ENCODE measurements at places on chromosomes 5 and 9.

- DNase-seq, result no peak
Observed at GRCh38 chr5:76733049-76733417, 17.1 kb downstream of the F2R start.

DNA sequence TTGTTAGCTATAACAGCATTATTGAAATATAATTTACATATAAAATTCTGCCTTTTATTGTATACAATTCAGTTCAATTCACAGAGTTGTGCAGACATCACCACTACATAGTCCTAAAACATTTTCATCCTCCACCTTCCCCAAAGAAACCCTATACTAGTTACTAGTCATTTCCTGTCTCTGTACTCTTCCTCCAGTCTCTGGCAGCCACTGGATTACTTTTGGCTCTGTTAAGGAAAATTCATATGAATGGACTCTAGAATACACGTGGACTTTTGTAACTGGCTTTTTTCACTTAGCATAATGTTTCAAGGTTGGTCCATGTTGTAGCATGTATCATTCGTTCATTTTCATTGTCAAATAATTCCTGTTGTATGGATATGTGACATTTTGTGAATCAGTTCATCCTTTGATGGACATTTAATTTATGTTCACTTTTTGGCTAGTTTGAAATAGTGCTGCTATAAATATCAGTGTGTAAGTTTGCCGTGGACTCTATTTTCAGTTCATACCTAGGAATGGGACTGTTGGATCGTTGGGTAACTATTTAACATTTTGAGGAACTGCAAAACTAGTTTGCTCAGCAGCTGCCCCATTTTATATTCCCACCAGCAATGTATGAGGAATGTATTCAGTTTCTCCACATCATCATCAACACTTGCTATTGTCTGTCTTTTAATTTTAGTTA lies 9.7 kb downstream of the ICE1 start:
- no peak for DNase-seq

DNA sequence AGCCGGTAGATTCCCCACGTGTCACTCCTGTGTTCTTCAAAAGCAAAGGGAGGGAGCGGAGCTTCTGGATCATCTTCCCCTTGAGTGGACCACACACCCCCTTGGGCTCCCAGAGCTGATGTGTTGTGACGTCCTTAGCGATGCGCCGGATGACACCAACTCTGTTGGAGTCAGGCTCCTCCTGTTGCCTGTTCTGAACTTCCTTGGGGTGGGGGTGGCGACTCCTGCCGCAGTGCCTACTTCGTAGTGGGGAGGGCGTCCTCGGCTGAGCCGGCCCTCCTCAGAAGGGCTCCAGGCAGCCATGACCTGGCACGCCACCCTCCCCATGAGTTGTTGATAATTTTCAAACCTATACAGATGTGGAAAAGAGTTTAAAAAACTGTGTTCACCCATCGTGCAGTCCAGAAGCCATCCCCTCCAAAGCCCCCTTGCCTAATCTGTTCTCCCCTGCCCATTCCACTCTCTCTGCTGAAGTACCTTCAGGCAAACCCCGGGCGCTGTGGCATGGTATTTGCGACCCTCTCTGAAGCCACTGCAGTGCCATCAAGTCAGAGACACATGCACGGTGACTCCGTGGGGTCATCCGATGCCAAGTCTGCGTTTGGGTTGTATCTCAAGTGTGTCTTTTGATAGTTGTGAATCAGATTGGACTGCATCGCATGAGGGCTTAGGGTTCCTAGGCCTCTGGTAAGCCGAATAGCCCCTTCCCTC lies 16.7 kb downstream of the EXOC3 start:
- DNase-seq, result no peak

- DNase-seq, result no peak
Observed at GRCh38 chr9:108978205-108978604, 35.1 kb downstream of the CTNNAL1 start.

- no peak for DNase-seq
Observed at GRCh38 chr5:35457912-35458823, 159.5 kb upstream of the SPEF2 start.

DNA sequence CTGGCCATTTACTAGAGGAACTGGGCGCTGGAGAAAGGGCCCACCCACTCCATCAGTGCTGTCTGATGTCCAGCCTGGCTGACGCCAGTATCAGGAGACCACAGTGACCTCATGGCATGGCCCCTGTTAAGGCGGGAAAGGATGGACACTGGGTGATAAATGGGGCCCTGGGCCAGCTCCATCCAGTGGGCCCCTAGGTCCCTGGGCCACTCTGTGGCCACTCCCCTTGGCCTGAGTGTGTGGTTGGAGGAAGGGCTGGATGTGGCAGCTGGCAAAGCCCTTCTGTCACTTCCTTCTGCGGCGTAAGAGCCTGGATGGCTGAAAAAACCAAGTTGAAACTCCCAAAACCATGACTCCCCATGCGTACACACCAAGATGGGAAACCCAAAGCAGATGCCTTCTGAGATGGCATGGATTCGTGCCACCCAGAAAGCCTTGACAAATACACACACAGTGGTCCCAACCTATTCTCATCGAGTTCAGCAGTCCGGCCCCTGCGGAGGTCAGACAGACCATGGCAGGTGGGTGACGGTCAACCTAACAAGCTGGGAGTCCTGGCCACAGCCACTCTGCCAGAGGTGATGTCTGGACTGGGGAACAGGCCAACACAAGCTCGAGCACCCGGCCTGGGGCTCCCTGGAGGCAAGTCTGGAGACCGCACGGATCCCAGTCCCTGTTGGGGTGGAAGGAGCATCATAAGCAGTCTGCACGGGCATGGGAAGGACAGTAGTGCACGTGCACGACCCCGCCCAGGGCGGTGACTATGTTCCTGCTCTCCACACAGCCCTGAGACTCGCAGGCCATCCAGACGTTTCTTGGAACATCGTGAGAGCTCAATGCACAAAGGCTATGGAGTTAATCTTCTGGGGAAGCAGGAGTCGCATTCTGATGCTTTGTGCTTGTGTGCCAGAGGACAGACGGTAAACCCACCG lies 45.2 kb upstream of the NOTCH1 start:
- DNase-seq, result no peak

DNA sequence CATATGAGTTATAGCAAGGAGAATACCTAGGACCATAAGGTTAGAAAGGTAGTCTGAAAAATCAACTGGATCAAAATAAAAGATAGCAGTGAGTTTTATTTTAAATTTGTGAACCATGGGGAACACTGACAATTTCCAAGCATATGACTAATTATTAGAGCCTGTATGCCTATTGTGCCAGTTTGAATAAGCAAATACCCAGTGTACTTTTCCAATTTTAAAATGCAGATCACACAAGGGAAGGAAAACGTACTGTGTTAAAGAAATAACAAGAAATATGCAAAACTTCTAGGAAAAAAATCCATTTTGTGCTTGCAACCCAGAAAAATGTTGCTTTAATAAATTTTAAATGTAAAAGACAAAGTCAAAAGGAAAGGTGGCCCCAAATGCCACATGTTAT lies 257.4 kb downstream of the BNC2 start:
- DNase-seq, result no peak

DNA sequence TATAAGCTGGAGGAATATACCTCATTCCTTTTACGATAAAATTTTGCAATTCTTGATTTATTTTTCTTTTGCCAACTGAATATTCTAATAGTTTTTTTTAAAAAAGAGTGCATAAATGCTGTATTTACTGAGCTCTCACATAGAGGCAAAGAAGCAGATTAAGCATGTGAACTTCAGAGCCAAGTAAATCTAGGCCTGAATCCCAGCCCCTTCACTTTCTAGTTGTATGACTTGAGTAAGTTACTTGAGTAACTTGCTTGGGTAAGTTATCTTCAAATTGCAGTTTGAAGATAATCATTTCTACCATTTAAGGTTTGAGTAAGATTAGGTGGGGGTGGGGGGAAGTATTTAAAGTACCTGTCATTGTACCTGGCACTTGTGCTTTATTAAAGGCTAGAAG lies 21.8 kb downstream of the LURAP1L start:
- no peak for DNase-seq

DNA sequence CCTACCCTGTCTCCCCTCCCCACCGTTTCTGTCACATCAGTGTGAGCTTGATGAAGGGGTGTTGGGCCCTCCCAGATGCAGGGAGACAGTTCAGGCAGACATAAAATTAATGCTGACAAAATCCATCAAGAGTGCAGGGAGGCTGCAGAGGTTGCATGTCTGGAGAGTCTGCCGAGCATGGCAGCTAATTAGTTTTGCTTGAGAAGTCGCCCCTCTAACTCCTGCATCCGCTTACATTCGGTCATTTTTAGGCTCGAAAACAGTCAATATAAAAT lies 44.9 kb downstream of the GALNT12 start:
- no peak for DNase-seq

DNA sequence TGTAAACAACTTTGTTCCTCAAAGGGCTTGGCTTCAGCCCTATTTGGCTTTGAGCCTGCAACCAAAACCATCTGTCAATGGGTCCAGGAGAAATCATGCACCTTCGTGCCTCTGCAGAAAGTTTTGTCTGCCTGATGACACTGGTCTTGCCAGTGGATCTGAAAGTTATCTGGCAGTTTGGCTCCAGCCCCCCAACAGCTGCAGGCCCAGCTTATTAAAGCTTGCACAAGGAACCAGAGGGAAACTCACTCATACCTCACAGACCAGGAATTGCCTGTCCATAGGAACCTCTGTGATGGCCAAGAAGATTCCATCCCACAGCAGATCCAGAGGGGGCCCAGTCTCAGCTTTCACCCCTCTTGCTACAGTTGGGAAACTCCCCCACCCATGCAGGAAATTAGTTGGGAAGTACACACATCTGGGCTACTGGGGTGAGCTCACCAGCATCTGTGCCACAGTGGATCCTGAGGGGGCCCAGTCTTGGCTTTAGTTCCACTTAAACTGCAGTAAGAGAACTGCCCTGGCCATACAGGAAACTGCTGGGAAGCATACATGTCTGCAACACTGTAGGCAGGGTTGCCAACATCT lies 265.5 kb downstream of the GRIA1 start:
- DNase-seq, result no peak

- DNase-seq, result no peak
Observed at GRCh38 chr5:62585306-62585705, 6.7 kb downstream of the LRRC70 start.

- DNase-seq, result no peak
Observed at GRCh38 chr9:21812415-21812814, 10.0 kb downstream of the MTAP start.

- no peak for DNase-seq
Observed at GRCh38 chr5:159033351-159033657, 66.4 kb downstream of the EBF1 start.

GRCh38 chr5:90921418-90921973 lies 362.9 kb downstream of the ADGRV1 start:
- no peak for DNase-seq

- DNase-seq, result no peak
Observed at GRCh38 chr5:150508828-150509227, 897 bp downstream of the NDST1 start.

DNA sequence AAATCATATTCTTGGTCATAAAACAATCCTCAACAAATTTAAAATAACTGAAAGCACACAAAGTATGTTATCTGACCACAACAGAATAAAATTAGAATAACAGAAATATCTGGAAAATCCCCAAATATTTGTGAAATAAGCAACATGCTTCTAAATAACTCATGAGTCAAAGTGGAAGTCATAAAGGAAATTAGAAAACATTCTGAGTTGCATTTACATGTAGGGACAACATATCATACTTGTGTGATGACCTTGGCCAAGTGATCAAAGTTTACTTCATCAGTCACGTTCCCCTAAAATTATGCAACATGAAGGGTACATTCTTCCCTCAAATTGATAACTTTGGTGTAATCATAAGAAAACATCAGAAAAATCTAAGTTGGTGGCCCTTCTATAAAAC lies 64.7 kb downstream of the CSF2 start:
- no peak for DNase-seq

- DNase-seq, result no peak
Observed at GRCh38 chr5:159510282-159510681, 180.0 kb upstream of the IL12B start.

DNA sequence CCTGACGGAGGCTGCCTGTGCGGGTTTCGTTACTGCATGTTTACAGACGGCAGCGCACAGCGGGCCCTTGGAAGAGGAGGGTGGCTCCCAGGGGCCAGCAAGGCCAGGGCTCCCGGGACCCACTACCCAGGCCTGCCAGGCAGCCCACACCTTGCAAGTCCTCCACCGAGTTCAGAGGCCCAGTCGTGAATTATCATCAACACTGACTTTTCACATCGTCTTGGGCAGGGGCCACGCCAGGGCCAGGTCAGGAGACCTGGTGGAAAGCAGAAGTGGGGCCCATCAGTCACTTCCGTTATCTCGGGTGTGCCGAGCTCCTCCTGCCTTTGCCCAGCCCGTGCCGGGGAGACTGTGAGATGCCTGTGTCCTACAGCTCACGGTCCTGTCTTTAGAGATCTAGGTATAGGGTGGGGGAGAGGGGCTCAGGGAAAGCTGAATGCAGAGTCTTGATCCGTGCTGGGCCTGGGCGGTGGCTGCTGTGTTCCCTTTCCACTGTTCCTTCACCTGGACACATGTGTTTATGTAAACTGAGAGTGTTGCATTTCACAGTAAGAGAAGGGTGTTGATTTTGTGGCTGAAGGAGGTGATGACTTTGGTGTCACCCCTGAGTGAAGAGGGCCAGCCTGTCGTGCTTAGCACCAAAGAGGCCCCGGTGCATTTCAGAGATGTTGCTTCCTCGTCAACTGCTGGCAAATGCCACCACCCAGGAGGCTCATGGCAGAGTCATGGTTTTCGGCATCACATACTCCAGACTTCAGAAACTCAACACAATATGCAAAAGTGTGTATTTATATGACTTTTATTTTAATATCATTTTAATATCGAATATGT lies 175.2 kb downstream of the GAPVD1 start:
- no peak for DNase-seq

GRCh38 chr5:63959177-63959982 lies 2.9 kb downstream of the HTR1A start:
- DNase-seq, result no peak

GRCh38 chr9:4027606-4028005 lies 272.3 kb downstream of the GLIS3 start:
- DNase-seq, result no peak

DNA sequence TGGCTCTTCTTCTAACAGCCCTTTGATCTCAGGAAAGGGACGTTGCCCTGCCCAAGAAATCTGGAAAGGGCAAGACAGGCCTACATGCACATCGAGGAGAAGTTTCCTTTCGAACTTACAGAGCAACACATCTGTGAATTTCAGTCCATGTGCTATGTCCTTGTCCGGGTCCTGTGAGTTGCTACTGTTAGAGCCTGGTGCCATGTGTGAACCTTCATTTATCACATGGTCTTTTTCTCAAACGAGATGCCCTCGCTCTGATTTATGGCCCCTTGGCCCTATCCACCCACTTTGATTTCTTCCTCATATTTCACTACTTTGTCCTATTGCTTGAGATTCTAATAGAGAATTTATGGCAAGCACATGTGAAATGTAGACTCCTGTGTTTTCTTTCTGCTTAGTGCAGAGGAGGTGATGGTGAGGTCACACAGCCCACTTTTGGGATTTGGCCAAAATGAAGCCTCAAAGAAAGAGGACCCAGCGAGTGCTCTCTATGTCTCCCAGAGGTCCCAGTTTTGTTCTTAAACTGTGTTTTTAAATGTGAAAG lies 153.1 kb downstream of the SNCAIP start:
- no peak for DNase-seq
